Activated CD4-positive, alpha-beta T cell treated with anti-CD3 and anti-CD28 coated beads, Interleukin-2, amount 50 U/mL, for 48 hours (primary cell): ENCODE measurements at places on chromosomes 11 and 22.

- no peak for DNase-seq
Measured at GRCh38 chr11:27230192-27230572, 132.8 kb downstream of the CCDC34 start.

DNA sequence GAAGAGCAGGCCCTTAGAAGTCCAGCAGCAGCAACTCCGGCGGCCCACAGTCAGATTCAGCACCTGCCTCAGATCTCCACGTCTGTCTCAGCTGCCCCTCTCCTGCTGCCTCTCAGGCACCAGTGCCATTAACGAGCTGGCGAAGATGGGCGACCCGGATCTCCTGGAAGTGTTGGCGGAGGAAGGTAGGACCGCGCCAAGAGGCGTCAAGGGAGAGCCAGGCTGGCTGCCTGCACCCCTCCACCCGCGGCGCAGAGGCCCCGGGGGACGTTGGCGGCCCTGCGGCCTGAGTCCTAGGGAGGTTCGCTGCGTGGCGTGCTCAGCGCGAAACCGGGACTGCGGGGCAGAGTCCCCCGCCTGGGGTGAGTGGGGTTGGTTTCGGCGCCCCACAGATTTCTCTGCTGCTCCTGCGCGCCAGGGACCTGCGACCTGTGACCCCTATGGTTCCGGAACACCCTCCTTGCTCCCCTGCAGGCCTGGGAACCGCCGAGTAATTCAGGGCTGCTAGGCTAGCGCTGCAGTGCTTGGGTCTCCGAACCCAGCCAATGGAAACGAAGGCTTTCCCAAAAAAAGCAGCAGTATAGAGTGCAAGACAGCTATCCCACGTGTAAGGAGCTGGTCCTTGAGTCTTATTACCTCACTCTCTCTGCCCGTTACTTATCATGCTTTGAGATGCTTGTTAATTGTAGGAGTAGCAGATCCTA, 615 bp downstream of the ANO5 start:
- no peak for DNase-seq

GRCh38 chr11:76139314-76139713, 67.0 kb downstream of the WNT11 start:
- no peak for DNase-seq

- no peak for DNase-seq
Measured at GRCh38 chr11:114921697-114922096, 243.4 kb downstream of the NXPE2 start.

- no peak for DNase-seq
Measured at GRCh38 chr11:612201-612960, 3.4 kb downstream of the IRF7 start.

DNA sequence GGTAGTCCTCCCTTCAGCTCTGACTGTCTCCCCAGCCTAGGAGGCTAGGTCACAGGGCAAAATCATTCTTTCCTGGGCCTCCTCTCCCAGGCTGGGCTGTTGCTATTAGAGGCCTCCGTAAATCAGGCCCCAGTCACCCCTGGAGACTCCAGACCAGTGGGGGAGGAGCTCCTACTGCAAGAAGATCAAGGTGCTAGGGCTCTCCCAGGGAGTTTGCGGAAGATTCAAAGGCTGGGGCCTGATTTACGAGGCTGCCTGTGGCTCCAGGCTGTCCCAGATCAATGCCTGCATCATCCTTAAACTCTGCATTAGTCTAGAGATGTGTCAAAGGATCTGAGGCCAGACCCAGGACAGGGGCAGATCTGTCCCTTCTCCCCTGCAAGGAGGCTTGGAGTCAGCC, 346.2 kb downstream of the TENM4 start:
- no peak for DNase-seq

GRCh38 chr11:80900265-80900664, 1459.4 kb upstream of the TENM4 start:
- DNase-seq = no peak

DNA sequence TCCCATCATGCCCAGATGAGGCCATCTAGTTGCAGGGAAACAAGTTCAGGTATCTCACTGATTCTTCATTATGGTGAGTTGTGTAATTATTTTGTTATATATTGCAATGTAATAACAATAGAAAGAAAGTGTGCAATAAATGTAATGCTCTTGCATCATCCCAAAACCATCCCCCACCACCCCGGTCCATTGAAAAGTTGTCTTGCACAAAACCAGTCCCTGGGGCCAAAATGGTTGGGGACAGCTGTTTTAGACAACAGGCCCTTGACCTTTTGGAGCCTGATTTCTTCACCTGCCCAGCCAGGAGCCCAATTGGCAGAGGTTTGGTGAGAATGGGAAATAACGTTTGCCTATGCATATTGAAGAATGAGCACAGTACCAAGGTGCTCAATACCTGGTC, 15.9 kb downstream of the MPEG1 start:
- DNase-seq = no peak

DNA sequence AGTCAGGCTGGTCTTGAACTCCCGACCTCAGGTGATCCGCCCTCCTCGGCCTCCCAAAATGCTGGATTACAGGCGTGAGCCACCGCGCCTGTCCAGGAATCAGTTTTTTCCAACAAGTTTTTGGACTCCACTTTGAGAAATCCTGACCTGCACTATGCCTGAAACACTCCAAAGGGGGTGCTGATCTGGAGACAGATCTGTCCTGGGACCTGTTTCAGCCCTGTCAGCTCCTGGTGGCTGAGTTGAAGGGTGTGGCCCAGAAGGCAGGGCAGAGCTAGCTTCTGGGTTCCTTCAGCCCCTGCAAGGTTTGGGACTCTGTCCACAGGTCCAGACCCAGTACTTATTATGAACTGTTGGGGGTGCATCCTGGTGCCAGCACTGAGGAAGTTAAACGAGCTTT, 1.2 kb downstream of the DNAJC4 start:
- DNase-seq = no peak

DNA sequence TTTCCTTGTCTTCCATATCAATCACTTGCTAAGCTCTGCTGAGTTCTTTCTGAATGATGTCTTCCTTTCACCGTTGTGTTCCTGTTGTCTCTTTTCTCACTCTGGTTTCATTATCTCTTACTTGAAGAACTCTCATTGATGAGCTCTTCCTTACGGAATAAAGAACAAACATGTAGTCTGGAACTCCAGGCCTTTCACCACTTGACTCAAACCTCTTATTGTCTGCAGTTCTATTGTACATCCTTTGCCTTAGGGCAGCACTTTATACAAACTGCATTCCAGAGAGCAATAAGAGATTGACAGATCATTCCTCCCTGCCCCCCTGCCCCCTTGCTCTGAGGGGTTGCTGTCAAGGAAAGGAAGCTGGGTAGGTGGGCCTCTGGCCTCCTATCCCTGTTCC, 517.4 kb downstream of the TMEM135 start:
- DNase-seq = no peak

DNA sequence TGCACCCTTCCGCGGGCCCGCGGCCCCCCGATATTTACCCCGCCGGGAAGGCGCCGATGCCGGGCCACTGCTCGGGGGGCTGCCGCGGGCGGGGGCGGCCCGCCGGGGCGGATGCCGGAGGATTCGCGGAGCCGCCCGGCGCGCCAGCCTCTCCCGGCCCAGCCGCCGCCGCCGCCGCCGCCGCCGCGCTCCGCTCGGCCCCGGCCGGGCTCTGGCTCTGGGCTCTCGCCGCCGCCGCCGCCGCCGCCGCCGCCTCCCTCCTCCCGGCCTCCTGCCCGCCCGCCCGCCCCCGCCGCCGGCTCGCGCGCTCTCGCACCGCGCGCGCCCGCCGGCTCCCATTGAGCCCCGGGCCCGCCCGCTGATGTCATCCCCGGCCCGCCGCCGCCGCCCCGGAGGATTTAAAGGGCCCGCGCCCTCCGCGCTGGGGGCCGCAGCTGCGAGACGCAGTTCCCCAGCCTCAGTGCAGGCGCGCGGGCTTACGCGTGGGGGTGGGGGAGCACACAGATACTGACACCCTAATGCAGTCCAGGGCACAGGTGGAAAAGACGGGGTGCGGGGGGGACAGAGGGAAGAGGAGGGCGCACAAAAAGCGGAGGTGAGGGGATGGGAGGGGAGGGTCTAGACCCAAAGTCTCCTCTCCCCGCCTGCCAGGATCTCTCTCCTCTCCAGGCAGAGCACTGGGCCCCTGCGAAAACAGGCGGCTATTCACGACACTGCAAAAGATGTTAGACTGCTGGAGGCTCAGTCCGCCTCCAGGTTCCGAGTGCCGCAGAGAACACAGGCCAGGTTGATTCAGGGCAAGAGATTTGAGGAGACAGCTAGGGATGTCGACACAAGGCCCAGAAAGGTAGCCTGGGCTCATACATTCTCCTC, at the start of gene CSNK1E:
Gene CSNK1E, minus strand, starts transcription at position 312 of the 873 bp plus-strand sequence. CDS start 3,276 bp downstream, outside the sequence.
- DNase-seq = peak; percentile 69

DNA sequence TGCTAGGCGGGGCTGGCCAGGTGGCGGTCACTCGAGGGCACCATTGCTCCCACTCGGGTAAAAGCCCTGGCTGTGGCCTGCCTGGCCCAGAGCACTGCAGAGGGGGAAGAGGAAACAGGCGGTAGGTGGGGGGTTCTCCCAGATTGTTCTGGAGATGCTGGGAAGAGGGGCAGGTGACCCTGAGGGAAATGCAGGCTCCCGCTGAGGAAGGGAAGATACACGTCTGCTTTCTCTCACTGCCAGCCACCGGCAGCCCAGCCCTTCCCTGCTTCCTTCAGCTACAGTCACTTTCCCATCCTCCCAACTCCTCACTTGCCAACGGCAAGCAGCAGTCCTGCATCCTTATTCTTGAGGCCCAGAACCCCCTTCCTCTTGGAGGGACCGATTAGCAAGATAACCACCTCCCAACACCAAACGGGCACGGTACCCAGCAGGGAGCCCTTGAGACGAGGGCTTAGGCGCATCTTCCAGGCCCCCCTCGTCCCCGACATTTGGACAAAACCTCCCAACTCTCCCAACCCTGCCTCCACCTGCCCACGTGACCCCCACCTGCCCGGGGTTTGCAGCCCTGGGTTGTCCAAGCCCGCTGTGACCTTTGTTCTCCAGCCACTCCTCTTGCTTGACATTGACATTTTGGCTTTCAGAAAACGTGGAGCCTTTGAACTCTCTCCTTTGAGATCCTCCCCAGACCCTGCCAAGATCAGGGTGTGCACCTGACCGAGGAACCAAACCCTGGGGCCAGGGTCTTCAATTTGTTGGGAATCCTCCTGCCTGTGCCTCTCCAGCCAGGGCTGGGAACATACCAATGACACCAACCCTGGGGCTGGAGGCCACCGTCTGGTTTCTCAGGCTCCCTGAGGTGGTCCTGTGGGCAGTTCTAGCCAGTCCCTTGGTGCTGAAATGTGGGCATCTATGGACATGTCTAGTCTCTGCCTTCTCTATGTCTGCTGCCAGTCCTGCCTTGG, 48.8 kb upstream of the TTLL12 start:
- DNase-seq = no peak

GRCh38 chr11:56705784-56706396, 7.0 kb downstream of the OR9G1 start:
- no peak for DNase-seq

GRCh38 chr11:112348480-112349029, 87.9 kb upstream of the PLET1 start:
- no peak for DNase-seq

DNA sequence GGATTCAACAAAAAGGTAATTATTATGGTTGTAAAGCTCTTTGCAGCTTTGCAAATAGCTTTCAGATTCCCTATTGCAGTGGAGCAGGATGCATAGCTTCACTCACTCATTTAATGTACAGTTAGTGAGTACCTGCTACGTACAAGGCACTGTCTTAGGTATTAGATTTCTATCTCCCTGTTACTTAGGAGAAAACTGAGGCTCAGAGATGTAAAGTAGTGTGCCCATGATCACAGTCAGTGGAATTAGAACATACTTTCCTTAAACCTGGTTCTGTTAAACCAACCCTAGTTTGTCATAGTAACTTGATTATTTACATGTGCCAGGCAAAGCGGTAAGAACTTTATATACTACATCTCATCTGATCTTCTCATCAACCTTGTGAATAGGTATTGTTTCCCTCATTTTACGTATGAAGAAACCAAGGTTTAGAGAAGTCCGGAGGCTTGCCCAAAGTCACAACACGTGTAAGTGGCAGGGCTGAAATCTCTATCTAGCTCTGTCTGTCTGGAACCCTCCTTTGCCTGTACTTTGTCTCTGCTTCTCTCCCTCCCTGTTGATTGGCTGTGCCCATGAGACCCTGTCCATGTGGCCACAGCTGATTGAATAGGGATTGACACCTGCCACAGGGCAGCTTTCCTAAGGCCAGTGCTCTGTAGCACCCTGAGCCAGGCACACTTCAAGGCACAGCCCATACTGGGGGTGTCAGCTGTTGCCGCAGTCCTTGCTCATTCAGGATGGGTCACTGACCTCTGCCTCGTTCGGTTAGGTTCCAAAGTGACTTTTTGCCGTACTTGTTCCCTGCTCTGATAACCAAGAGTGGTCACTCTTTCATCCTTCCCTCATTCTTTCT, 63.8 kb upstream of the PRSS23 start:
- no peak for DNase-seq

GRCh38 chr11:57341250-57341808, 3.2 kb downstream of the P2RX3 start:
- DNase-seq = no peak

DNA sequence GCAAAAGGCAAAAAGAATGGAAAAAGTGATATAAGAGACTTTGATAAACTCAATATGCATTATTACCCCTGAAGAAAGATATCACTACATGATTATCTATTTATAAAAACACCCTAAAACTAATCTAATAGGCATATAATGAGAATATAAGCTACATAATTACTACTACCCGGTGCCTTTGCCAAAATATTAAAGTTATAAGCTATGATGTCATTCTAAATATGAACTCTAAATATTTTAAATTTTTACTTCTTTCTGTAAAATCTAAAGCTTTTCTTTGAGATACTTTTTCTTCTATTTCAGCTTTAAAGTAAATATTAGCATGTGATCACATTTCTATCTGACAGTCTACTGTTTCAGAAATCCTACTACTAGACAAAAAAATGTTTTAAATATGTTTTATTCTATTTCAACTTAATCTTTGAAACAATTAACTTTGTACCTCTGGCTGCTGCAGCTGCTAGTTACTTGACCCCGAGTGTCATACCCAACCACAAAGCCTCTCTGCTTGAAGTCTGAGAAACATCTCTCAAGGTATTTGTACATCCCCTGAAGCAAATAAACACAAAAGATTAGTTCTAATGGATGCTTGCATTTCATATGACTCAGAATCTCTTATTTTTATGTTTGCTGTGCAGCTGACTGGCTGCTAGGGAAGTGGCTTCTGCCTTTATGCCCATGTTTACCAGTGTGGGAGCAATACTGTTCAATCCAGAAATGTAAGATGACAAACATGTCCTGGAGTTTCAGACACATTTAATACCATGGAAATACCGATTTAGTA, 26.8 kb downstream of the PGM2L1 start:
- DNase-seq = no peak

DNA sequence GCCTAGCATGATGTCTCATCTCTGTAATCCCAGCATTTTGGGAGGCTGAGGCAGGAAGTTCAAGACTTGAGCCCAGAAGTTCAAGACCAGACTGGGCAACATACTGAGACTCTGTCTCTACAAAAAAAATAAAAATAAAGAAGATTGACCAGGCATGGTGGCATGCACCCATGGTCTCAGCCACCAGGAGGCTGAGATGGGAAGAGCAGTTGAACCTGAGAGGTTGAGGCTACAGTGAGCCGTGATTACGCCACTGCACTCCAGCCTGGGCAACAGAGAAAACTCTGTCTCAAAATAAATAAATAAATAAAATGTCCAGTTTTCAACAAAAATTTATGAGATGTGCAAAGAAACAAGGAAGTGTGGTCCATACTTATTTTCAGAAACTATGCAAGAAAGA, 28.3 kb downstream of the EFCAB6 start:
- no peak for DNase-seq

GRCh38 chr11:120894202-120894985, 129.5 kb upstream of the TBCEL start:
- no peak for DNase-seq
